ENCODE measurements at places on chromosomes 4 and X.

DNA sequence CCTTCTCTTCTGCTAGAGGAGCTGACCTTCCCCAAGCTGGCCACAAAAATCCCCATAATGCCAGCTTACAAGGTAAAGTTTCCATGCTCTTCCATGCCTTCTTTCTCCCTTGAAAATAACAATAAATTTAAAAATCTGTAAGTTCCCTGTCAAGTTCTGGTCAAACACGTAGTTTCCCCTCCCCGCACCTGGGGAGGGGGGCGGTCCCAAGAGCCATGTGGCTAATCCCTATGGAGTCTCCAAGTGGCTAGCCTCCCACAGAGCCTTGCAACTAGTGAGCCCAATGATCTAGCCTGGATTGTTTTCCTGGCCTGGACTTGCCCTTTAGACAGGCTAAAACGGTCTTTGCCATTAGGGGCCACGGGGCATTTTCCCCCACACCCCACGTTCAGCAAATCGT lies 2.1 kb upstream of the NRK start:
- DNase-seq, result no peak

- DNase-seq, result peak; percentile 78
Measured at GRCh38 chr4:10013722-10014121, 7.6 kb downstream of the SLC2A9 start.

DNA sequence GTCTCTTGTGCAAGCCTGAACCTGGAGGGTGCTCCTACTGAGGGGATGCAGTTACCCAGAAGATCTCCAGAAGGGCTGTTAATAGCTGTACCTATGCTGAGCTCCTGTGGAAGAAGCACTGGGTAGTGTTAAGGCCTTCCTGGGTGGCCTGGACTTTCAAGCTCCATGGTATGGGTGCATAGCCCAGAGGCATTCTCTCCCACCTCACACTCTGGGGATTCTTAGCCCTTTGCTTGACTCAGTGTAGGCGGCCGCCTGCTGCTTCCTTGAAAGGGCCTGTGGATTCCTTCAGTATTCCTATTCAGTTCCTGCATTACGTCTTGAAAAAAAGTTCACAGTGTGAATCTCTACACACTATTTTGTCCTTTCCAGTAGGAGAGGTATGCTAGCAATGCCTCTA lies 235.7 kb upstream of the MAGEB16 start:
- DNase-seq, result no peak

GRCh38 chrX:25158635-25159034 lies 142.9 kb upstream of the ARX start:
- no peak for DNase-seq

DNA sequence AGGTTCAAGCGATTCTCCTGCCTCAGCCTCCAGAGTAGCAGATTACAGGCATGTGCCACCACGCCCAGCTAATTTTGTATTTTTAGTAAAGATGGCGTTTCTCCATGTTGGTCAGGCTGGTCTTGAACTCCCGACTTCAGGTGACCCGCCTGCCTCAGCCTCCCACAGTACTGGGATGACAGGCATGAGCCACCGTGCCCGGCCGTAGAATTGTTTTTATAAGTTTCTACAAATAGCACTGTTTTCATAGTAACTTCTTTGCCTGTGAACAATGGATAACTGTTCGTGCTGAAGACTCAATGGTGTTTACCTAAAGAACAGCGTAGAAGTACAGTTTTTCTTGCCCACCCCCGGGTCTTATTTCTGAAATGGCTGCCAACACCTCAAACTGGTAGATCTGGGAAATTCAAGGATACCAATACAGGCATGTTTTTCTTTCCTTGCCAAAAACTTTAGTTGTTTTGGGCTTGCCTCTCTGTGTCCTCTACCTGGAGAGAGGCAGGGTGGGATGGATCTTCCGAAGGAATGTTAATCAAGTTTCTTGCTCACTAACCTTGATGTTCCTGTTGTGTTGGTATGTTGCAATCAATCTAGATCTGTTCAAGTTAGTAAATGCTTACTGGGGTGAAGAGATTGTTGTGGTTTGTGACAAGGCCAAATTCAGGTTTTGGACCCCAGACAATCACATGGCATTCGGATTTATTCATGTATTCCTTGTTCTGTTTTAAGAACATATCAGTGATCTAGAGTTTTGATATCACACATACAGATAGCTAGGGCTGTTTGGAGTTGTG lies 2.8 kb upstream of the RUFY3 start:
- no peak for DNase-seq

DNA sequence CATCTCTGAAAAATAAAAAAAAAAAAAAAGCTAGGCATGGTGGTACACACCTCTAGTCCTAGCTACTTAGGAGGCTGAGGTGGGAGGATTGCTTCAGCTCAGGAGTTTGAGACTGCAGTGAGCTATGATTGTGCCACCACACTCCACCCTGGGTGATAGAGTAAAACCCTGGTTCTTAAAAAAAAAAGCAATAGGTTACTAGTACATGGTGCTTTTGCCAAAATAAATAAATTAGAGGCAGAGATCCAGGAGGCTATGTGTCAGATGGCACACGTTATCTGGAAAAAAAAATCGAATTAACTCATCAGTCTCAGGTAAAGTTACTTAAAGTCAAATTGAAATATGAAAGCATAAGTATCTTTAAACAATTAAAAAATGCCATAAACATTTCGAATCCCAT lies 94.3 kb downstream of the VCX3A start:
- DNase-seq, result no peak

DNA sequence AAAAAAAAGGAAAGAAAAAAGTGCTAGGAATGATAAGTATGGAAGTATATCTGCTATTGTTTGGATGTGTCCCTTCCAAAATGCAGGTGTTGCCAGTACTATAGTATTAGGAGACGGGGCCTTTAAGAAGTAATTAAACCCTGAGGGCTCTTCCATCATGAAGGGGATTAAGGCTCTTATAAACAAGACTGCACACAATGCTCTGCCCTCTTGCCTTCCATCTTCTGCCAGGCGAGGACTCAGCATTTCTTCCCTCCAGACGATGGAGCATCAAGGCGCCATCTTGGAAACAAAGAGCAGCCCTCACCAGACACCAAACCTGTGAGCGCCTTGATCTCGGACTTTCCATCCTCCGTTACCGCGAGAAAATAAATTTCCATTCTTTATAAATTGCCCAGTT lies 120.1 kb upstream of the GPM6A start:
- no peak for DNase-seq

DNA sequence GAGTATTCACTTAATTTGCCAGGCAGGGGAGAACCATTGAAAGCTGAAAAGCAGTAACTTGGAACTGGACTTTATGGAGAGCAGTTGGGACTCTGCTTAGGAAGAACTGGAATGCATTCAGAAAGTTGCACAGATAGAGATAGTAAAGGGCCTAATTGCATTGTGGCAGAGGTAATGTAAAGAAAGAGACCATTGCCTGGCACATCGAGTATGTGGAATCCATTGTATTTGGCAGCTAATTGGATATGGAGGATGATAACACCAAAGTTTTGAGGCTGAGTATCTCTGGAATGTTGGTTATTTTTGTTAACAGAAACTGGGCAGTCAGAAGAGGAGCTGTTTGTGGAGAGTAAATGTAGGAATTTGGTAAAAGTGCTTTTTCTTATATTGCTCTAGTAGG lies 169.9 kb downstream of the BMPR1B start:
- no peak for DNase-seq

- no peak for DNase-seq
Measured at GRCh38 chr4:140648716-140649308, 80.1 kb upstream of the UCP1 start.

DNA sequence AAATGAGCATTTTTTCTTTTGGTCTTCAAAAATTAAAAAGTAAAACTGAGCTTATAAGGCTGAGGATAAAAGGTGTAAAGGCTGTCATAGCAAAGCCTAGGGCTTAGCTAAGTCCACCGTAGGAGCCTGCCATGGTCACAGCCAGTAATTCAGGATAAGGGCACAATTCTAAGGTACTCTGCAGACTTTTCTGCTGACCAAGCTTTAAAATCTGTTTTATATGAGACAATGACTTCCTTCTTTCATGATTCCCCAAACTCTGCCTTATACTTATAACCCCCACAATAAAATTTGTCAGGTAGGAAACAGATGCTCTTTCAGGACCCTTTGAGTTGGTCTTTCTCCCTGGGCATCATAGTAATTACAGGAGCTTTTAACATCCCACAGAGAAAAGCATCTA lies 138.5 kb downstream of the COL4A6 start:
- DNase-seq, result no peak

- peak; percentile 65 for DNase-seq
Measured at GRCh38 chr4:25925486-25926201, 11.6 kb downstream of the SMIM20 start.

DNA sequence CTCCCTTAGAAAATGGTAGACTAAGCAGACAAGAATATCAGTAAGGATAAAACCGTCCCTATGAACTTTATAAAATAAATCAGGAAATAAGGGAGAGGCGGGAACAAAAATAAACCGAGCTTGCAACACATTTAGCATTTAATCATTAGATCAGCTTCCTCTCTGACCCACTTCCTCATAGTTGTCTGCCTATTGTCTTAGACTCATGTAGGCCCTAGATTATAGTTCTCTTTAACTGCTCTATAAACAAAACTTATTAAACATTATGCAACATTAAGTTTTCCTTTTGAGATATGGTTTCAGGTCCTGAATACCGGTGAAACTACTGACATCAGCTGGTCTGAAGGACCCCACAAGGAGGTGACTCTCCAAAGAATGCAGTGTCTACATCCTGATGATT lies 15.8 kb upstream of the SRD5A3 start:
- DNase-seq, result no peak

GRCh38 chr4:153153339-153153871 lies 50.8 kb upstream of the TRIM2 start:
- DNase-seq, result peak; percentile 89

DNA sequence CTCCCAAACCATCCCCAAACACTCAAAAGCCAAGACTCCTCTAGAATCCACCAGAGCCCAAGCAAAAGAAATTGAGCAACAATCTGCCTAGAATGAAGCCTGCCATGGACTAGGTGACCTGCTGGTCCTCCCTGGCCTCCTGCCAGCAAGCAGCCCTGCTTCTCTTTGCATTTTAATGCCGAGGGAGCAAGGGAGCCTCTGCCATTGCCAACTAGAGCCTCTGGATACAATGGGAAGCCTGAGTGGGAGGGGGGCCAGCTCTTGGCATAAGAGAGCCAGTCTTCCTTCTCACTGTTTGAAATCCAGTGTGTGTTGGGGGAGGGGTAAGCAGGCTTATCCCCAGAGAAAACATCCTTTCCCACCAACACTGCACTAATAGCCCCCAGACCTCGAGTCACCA lies 1.5 kb upstream of the GDPD2 start:
- no peak for DNase-seq

DNA sequence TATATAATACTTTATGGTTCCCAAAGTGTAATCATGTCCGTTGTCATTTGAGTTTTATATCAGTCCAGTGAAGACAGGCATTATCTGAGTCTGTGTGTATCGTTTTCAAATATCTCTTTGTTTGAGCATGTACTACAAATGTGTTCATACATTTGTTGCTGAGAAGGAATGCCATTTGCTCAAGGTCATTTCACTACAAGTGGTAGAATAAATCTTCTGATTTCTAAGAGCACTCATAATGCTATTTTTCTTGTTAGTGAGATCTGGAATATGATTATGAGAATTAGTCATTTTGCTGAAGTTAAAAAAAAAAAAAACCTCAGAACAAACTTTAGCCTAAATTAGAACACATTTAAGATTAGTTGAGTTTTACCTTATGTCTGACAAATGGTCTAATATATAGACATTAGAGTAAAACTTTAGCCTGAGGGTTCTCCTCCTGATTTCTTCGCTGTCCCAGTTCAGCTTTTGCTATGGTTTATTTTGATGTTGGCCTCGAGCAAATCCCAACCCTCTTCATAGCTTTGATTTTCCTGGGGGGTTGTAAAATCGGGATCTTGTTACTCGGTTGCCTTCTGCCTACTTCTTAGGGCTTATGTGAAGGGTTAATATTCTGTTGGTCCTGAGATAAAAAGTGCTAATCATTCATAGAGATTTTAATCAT lies 87.1 kb downstream of the TMEM131L start:
- DNase-seq, result no peak

- no peak for DNase-seq
Measured at GRCh38 chr4:182724414-182724813, 192.8 kb downstream of the DCTD start.

DNA sequence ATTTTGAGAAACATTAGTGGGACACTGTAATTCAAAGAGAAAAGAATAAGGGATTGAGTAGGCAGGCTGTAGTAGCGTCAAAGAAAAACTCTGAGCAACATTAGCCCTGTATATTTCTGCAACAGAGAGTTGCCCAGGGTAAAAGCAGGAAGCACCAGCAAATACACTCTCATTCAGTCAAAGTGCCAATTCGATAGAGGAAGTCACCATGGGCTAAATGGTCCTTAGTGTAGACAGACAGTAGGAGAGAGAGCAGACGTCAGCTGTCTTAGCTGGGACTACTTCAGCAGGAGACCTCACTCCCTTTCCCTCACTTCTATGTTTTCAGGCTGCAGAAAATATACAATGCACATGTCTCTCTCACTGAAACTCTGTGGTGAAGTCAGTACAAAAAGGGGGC lies 2073.8 kb upstream of the TENM3 start:
- no peak for DNase-seq
